ENCODE measurements at places on chromosomes 6 and 20.

DNA sequence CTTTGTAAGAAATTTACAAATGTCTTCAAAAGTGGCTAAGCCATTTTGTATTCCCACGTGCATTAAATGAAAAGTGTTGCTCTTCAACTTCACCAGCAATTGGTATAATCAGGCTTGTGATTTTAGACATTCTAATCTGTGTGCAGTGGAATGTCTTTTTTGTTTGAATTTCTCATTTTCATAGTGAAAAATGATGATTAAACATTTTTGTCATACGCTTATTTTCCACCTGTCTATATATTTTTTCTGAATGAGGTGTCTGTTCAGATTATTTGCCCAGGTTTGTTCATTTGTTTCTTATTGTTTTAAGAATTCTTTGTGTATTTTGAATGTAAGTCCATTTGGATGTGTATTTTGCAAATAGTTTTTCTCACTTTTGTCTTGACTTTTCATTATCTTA lies 558.1 kb downstream of the TENT5A start:
- no peak for DNase-seq

DNA sequence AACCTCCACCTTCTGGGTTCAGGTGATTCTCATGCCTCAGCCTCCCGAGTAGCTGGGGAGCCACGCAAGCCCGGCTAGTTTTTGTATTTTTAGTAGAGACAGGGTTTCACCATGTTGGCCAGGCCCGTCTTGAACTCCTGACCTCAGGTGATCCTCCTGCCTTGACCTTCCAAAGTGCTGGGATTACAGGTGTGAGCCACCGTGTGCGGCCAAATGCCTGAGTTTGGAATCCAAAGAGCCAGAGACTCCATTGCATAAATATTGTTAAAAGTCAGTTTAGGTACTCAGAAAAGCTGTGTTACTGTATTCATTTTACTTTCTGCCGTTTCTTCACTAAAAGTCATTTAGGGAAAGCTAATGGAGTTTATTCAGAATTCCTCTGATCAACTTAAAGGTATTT lies 137.3 kb downstream of the SULF2 start:
- DNase-seq: no peak

- DNase-seq: no peak
Measured at GRCh38 chr6:108671790-108672189, 111.1 kb downstream of the FOXO3 start.

DNA sequence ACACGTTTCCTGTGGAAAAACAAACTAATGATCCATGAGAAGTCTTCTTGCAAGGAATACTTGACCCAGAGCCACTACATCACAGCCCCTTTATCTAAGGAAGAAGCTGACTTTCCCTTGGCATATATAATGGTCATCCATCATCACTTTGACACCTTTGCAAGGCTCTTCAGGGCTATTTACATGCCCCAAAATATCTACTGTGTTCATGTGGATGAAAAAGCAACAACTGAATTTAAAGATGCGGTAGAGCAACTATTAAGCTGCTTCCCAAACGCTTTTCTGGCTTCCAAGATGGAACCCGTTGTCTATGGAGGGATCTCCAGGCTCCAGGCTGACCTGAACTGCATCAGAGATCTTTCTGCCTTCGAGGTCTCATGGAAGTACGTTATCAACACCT lies 35.4 kb downstream of the GCNT2 start:
- DNase-seq: no peak

DNA sequence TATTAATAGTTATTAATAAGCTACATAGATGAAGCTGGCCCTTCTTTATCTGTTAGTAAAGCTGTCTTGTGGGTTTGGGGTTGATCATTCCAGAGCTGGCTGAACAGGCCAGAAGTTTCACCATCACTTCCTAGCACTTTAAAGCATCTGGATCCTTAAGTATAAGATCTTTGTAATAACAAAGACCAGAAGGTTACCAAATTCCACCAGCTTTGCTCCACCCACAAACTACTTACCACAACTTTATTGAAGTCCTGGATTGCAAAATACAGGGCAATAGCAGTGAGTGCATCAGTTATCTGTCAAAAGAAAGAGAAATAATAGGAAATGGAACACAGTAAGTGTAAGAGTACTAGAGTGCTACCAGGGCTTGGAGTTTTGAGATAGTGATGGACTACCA lies 33.0 kb downstream of the PIGU start:
- no peak for DNase-seq

DNA sequence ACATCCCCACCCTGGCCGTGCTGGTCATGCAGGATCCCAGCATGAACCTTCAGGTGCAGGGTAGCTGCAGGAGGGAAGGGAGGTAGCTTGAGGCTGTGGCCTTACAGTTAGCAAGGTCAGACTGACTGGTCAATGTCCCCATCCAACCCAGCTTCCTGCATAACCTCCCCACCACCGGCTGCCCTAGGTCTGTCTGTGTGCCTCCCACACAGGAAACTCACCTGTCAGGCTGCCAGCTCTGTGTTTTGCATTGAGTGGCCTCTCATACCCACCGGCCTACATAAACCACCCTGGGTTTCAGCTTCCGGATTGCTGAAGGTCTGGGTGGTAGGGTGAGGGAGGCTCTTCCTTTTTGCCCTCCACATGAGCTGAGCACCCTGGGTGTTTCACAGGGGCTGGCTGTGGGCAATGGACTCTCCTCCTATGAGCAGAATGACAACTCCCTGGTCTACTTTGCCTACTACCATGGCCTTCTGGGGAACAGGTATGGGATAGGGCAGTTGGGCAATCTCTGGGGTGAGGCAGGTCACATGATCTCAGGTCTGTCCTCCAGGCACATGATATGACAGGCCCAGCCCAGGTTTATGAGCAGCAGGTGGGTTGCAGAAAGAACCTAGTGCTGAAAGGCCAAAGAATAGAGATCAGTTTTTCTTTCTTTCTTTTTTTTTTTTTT lies 1.8 kb downstream of the CTSA start:
- DNase-seq: no peak

- DNase-seq: no peak
Measured at GRCh38 chr20:37393863-37394542, 48.1 kb downstream of the SRC start.

- DNase-seq: no peak
Measured at GRCh38 chr20:860891-861290, 27.4 kb downstream of the FAM110A start.

DNA sequence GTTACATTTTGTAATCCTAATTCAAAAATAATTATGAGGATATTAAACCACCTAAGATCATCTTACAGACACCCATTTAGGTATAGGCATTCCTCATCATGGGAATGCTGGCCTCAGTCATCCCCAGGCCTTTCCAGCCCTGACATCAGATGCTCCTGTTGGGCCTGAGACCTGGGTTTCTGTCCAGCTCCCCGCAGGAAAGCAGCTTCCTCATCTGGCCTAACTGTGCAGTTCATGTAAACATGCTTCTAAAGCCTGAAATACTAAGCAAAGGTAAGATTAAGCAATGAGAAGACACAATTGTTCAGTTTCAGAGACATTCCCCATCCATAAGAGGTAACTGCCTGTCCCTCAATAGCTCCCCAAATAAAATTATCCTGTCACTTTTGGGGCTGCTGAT lies 19.0 kb downstream of the ETV7 start:
- no peak for DNase-seq

- DNase-seq: no peak
Measured at GRCh38 chr6:7532232-7532631, 9.2 kb upstream of the DSP start.

DNA sequence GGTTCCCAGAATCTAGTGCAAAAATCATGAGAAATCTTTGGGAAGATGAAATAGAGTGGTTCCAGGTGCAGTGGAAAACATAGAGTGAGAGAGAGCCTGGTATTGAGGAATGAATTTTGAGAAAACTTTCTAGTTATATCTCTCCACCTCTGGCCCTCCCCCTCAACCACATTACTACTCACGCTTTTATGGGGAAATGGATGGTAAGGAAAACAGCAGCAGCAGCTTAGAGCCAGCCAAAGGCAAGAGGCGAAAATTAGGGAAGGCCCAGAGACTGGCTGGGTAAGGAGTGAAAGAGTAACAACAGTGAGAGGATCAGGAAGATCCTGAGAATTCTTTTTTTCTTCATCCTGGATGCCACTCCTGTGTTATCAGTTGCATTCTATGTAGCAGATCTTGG lies 187.9 kb upstream of the ECI2 start:
- no peak for DNase-seq

DNA sequence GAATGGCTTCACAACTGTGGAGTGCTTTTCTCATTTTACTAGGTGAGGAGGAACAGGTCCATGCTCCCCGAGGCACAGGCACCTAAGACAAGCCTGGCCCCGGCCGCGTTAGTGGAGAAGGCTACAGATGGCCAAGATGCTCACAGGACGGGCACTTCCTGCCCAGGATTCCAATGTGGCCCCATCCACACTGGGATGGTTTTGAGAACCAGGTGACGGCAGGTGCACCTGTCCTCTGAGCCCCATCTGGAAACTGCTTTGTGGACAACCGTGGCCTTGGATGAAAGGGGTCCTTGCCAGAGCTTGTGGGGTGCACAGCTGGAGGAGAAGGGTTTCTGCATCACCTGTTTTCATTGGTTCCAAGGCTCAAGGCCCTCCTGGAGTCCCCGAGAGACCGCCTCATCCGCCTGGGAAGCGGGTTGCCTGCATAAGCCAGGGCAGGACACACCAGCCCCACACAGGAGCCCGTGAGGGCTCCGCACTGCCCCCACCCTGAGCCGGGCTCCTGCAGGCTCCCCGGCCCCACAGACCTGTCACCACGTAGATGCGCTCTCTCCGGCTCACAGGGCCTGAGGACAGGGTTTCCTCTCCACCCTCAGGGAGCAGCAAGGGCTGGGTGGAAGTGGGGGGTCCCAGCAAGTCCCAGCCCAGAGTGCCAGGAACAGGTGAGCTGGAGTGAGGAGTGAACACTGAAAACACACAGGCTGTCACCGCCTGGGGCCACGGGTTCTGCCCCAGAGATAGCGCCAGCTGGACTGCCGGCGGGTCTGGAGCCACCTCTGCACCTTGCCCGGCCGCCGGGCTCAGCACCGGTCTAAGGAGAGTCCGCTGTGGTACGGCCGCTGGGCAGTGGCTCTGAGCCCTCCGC lies 18.3 kb downstream of the NTSR1 start:
- no peak for DNase-seq

DNA sequence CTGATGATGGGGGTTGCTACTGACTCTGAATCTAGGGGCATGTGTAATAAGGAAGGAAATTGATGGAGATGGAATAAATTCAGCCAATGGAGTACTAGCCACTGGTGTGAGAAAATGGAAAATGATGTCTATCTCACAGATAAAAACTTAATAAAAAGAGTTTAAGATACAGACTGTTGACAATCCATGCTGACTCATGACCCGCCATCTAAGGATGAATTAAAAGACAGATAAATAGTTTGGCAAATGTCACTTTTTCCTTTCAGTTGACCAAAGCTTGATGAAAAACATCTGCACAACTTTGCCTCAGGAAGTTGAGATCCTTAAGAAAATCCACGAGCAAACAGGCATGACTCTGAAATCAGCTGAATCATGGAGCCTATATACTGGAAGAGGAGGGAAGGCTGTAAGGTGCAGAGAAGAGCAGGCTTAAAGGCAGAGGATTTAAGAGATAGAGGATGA lies 82.6 kb upstream of the BMP5 start:
- no peak for DNase-seq

GRCh38 chr6:81901551-81901966 lies 149.1 kb upstream of the TENT5A start:
- no peak for DNase-seq

GRCh38 chr6:113723182-113723581 lies 134.0 kb upstream of the MARCKS start:
- no peak for DNase-seq

- DNase-seq: no peak
Measured at GRCh38 chr20:53894707-53895384, 175.5 kb downstream of the BCAS1 start.

GRCh38 chr6:47323321-47323720 lies 13.6 kb upstream of the TNFRSF21 start:
- no peak for DNase-seq

DNA sequence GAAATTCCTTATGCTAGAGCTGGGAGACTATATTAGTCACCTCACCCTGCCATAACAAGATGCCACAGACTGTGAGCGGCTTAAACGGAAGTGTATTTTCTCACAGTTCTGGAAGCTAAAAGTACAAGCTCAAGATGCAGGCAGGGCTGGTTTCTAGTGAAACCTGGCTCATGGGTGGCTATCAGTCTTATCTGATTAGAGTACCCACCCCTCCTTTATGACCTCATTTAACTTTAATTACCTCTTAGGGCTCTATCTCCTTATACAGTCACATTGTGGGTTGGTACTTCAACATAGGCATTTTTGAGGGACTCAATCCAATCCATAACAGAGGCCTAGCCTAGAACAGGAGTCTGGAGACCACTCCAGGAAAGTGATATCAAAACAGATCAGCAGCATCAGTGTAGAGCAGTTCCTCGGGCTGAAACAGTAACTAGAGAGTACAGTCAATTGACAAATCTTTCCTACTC lies 2.3 kb upstream of the SNRNP48 start:
- DNase-seq: no peak

DNA sequence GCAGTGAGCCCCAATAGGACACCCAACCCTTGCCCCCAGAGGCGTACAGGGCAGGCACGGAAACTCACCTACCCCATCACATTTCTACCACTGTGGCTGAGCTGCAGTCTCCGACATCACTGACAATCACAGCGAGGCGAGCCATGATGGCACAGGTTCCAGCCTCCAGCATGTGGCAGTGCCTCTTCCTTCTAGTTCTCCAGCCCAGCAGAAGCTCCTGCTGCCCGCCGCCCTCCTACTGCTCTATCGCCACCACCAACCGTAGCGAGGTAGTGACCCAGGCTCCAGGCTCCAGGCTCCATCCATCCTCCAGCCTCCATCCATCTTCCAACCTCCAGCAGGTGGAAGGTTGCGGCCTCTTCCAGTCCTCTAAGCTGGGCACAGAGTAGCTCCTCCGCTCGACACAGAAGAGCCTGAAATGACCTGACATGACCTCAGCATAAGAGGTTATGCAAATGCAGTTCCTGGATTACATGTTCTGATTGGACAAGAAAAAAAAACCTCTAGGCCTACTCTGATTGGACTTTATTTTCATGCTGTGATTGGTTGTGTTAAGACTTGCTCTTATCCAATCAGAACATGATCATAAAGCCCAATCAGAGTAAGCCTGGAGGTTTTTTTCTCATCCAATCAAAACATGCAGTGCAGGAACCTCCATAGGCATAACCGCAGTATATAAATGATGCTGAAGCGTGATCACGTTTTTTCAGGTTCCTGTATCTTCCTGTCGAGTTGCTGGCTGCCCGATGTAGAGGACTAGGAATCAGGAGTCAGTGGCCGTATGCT lies 438.9 kb upstream of the ZNF337 start:
- DNase-seq: no peak

- no peak for DNase-seq
Measured at GRCh38 chr20:21161926-21162325, 36.0 kb downstream of the KIZ start.

- no peak for DNase-seq
Measured at GRCh38 chr6:56450882-56451739, 191.6 kb downstream of the DST start.

DNA sequence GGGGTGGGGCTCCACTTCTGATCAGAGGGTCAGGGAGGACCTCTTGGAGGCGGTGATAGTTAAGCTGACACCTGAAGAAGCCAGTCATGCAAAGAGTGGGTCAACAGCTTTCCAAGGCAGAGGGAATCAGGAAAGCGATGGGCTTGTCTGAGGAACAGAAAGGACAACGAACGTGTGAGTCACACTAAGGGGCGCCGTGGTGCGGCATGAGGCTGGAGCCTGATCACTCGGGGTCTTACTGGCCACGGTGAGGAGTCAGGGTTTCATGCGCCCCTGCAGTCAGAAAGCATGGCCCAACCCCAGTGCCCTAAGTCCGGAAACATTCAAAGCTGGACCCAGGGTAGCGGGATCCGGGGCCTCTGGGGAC lies 50.6 kb upstream of the SLC32A1 start:
- DNase-seq: no peak

- DNase-seq: no peak
Measured at GRCh38 chr6:155543166-155543847, 87.7 kb upstream of the NOX3 start.
